ENCODE measurements at places on chromosomes 6 and 20.

GRCh38 chr6:130697271-130697994 lies 129.8 kb upstream of the SMLR1 start:
- no peak for DNase-seq

GRCh38 chr6:136822046-136822375 lies 381 bp upstream of the PEX7 start:
- DNase-seq = peak; percentile 52

- DNase-seq = no peak
Observed at GRCh38 chr6:82227770-82228169, 19.8 kb downstream of the IBTK start.

DNA sequence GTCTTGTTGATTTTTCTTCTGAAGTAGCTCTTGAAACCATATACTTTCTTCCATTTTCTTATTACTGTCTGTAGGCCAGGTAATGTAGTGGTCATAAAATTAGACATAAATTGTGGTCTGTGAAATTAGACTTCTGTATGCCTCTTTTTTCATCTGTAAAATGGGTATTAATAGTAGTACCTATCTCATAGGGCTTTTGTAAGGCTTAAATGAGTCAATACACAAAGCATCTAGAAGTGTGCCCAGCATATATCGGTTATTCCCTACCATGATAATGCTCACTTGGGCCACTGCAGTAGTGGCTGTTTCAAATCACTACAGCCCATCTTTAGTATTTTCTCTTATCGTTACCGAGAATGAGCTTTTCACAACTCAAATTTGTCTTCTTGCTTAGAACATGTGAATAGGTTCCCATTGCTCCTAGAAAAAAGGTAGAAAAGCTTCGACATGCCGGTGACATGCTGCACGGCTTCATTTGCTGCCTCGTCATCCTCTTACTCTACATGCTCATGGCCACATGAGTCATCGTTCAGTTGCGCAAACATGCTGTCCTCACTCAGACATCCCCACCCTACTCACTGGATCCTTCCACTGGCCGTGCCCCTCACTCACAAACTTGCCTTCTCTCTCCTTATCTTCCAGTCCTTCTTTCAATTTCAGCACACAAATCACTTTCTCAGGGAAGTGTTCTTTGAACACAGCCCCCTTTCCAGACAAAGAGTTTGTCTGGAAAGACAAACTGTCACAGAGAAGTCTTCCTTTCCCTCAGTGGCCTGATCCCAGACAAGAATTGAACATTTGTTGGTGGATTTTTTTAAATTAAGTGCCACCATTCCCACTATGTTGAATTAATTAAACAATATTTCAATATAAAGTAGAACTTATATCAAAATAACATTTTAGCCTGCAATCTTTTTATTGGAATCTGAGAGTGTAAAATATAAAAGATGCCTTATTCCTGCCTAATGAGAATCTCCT lies 32.2 kb upstream of the ERVFRD-1 start:
- peak; percentile 39 for DNase-seq

GRCh38 chr20:1389703-1390580 lies 2.9 kb downstream of the FKBP1A start:
- peak; percentile 26 for DNase-seq

- DNase-seq = no peak
Observed at GRCh38 chr6:167533851-167534250, 209.0 kb downstream of the TTLL2 start.

DNA sequence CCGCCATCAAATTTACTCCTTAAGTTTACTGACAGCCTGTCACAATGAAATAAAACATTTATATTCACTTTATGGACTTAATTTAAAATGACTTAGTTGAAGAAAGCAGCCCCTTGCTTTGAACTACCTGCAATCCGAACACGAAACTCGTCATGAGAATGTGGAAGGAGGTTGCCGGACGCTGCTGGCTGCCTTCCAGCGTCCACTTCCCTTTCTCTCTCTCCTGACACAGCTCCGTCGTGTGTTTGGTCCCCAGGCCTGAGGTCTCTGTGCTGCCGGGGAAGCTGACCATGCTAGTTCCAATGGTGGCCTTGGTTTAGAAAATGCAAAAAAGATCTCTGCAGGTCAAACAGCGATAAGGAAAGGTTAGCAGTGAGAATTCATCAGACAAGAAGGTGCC lies 519.7 kb downstream of the CDH26 start:
- no peak for DNase-seq

- peak; percentile 65 for DNase-seq
Observed at GRCh38 chr6:33008944-33009861, at the start of gene HLA-DOA. TSS of gene HLA-DOA (minus strand) at chr6:33009591.

GRCh38 chr6:129845696-129846095 lies 15.4 kb downstream of the TMEM244 start:
- no peak for DNase-seq
